Fibroblast of skin of left quadriceps (primary cell): ENCODE measurements at places on chromosomes 2 and 18.

GRCh38 chr2:175001566-175001965, 3.6 kb downstream of the CHN1 start:
- DNase-seq, result no peak

DNA sequence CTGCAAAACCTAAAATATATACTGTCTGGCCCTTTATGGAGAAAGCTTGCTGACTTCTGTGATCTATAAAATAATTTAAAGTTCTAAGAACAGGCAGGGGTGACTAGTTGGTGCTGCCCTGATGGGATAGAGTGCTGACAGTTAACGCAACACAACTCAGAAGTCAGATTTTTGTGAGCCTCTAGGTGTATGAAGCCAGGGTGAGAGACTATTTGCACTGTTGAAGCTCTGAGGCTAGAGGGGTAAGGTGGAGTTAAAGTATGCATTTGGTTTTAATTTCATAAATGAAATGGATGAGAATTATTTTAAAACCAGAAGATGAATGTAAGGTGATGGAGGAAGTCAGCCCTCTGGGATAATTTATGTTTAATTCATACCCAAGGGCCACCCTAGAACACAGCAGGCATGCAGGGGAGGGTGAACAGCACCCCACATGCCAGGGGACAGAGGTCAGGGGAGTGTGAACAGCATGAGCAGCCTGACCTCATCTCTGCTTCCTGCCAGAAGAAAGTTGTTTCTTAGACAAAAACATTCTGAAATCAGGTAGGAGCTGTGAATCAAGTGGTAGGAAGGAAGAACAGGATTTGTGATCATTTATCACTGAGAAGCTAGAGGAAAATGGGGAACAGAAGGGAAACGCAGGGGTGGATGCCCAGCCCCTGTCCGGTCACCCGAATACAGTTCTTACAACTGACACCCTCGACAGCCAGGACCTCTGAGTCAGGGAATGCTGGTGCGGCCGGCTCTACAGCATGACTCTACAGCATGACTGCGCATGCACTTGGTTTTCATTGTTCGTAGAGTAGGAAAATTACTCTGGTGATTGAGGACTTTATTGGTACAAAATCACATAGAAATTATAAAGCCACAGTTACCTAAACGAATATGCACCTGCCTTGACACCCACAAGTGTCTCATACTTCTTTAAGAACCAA, 93.1 kb downstream of the MBP start:
- no peak for DNase-seq

- no peak for DNase-seq
Measured at GRCh38 chr2:131431336-131431735, 44.6 kb upstream of the TUBA3D start.

DNA sequence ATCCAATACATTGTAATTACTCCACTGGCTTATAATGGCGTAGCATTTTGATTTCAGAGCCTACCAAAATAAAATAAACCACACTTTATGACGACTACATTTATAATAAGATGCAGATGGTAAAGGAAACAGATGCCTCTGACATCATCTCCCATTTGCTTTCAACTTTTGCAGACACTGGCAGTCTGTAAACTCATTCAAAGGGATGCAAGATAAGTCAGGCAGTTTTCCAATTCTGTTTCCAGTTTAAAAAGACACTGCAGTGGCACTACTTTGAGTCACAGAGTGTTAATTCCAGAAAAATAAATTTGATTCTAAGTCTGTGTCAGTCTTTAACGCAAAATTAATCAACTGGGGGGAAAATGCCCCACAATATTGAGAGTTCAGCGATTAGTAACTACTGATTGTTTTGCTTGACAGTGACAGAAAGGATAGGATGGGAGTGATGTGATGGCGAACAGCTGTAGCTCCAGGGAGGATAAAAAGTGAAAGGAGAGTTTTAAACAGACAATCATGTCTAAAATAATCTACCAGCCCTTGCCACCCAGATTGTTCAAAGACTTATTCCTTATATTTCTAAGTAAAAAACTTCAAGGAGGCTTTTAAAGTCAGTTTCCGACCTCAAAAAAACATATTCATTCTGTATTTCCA, 6.7 kb downstream of the DSEL start:
- DNase-seq, result peak; percentile 56

DNA sequence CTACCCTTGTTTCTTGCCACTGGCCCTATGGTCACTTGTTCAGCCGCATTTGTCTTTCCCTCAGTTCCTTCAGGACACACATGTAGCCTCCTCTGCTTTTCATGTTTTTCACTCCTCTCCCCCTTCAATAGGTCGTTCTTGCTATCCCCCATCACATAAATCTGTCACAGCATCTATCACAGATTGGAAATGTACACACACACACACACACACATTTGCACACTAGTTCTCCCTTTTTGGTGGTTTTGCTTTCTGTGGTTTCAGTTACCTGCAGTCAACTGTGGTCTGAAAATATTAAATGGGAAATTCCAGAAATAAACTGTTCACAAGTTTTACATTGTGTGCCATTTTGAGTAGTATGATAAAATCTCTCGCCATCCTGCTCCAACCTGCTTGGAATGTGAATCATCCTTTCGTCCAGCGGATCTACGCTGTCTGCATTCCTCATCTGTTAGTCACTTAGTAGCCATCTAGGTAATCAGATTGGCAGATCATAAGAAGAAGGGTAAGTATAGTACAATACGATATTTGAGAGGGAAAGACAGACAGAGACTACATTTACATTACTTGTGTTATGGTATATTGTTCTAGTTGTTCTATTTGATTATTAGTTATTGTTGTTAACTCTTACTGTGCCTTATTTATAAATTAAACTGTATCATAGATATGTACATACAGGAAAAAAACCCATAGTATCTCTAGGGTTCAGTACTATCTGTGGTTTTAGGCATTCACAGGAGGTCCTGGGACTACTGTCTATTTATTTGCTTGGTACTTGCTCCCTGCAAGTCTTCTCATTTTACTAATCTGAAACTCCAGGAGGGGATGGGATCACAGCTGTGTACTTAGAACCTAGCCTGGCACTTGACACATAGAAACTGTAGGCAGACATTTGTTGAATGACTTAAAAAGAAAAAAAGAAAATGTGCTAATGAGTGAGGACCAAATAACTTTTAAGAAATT, 86.1 kb upstream of the PNPT1 start:
- peak; percentile 14 for DNase-seq

- DNase-seq, result no peak
Measured at GRCh38 chr2:134370655-134371445, 117.0 kb downstream of the MGAT5 start.

DNA sequence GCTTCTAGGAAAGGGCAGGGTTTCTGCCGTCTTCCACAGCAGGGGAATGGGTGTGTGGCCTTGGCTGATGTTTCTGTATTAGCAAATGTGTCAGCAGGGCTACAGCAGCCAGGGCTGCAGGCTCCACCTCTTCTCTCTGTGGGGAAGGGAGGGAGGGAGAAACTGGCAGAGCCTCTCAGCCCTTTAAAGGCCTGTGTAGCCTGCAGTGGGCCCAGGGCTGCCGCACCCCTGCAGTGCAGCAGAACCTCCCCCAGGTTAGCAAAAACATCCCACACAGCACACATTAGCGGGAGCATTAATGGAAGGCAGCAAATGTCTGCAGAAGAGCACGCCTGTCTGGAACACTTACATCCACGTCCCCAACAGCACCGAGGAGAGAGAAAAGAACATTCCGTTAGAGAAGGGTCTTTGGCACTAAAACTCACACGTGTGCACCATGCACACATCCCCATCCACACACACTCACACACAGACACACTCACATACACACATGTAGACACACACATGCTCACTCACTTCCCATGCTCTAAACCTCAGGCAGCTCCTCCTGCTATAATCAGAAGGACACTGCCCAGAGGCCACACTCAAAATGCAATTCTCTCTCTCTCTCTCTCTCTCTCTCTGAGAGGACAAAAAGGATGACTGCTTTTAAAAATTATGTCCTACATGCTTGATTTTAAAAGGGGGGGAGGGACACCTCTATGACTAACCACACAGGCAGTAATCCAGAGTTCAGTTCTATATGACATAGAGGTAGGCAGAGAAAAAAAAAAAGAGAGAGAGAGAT, 24.1 kb downstream of the MRPL35 start:
- DNase-seq, result peak; percentile 34

- DNase-seq, result no peak
Measured at GRCh38 chr2:218444692-218445357, 25.9 kb downstream of the VIL1 start.

- no peak for DNase-seq
Measured at GRCh38 chr2:205610437-205610836, 71.9 kb upstream of the NRP2 start.

- DNase-seq, result peak; percentile 86
Measured at GRCh38 chr2:223576873-223577272, 25.3 kb downstream of the SCG2 start.

- DNase-seq, result no peak
Measured at GRCh38 chr2:120346667-120347358, 877 bp downstream of the INHBB start.

DNA sequence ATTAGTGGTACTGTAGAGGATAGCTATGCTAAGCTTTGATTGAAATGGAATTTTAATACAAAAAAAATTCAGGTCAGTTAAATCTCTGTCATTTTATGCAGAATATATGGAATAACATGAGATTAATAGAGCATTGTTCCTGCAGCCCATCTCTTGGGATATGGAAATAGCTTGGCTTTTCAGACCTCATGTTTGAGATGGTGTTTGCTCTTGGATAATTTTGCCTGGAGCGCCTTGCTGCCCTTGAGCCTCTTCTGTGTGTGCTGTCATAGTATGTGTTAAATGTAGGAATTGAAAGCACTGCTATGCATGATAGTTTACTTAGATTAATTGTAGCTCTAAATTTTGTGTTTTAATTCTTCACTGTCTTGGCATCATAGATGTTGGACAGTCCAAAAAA, 27.7 kb downstream of the GALNT1 start:
- no peak for DNase-seq

- no peak for DNase-seq
Measured at GRCh38 chr2:198795419-198795818, 662.3 kb downstream of the SATB2 start.

GRCh38 chr18:24543086-24543794, 82.8 kb downstream of the HRH4 start:
- DNase-seq, result no peak

GRCh38 chr2:234970477-234970882, 18.7 kb downstream of the SH3BP4 start:
- peak; percentile 76 for DNase-seq

DNA sequence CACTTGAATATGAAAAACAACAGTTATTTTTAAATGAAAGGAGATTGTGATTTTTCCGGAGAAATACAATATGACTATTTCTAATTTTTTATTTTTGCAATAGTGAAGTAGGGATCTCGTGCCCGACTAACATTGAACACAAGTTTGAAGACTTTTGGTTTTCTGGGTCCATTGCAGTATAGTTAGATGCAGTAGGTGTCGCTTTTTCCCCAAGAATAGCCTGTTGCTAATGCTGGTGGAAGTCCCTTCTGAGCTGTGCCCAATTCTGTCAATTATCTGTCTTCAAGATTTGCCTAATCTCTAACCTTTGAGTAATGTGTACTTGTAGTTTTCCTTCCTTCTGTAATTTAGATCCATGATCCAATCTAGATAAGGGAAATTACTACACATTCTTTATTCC, 36.5 kb downstream of the SEMA4F start:
- DNase-seq, result peak; percentile 39

DNA sequence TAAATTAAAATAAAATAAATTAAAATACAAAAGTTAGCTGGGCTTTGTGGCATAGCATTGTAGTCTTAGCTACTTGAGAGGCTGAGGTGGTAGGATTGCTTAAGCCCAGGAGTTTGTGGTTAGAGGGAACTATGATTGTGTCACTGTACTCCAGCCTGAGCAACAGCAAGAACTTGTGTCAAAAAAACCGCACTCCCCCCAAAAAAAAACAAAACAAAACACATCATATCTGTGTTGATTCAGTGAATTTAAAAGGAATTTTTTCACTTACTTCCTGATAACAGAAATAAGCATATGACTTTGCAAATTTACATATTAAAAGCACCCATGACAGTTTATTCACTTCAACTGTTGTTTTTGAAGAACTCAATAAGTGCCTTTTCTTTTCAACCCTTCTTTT, 68.1 kb upstream of the PELI1 start:
- no peak for DNase-seq

GRCh38 chr18:46759890-46760289, 3.0 kb upstream of the ST8SIA5 start:
- no peak for DNase-seq

DNA sequence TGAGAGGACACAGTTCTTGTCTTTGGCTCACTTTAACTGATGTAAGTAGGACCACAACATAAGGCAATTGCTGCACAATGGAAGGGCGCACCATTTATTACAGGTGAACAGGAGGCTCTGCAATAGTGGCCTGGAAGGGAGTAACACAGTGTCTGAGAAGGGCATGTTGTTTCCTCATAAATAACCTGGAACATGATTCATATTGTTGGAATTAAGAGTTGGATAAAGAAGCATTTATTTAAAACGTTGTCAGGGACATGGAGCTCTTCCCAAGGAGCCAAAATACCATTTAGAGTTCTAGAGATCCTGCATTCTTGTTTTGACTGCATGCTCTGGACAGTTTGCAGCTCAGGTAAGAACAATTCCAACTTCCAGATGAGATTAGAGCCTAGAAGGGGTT, 110.4 kb downstream of the PLCL1 start:
- DNase-seq, result no peak

DNA sequence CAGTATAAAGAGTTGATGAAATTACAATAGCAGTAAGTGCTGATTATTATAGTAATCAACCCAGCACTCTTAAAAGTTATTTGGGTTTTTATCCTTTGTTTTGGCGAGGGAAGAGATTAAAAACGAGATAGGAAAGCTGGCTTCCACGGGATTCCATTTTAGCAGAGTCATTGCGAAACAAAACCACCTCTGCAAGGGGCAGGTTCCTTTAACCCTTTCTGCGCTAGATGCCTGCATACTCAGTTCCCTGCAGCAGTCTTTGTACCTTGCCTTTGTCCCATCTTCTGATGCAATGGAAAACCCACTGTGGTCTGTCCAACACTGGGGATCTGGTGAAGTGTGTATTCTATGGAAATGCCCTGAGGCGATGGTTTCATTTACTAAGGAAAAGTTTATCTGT, 2.7 kb downstream of the YPEL5 start:
- no peak for DNase-seq

- no peak for DNase-seq
Measured at GRCh38 chr2:95047629-95048510, 22.4 kb downstream of the MAL start.

DNA sequence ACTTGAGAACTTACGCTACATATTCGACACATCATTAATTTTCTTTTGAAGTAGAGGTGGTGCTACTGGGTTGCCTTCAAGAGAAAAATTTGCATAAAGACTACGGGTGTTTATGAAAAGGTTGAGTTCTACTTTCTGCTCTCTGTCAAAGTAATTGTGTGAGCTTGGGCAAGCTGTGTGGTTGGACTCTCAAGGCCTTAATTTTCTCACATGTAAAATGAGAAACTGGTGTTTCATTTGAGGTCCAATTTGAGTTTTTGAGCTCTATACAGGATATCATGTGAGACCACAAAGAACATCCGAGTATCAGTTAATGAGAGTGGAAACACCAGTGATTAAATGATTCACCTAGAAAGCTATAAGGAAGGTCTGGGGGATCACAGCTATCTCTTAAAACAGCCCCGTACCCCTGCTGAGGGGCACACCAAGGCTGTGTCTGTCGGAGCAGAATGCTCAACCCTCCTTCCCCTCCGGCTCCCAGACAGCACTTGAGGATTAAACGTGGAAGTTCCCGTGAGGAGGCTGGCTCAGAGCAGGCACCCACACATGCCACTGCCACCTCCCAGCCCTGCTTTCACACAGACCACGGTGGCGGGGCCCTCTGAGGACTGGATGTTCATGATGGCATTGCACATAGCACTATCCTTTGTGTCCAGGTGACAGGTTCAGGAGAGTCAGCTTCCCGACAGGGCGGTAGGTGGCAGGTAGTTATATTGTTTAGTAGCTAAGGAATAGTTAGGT, 191.8 kb downstream of the RNF144A start:
- DNase-seq, result no peak

- DNase-seq, result no peak
Measured at GRCh38 chr2:59204040-59204439, 962.9 kb upstream of the FANCL start.
